Urothelium cell line (cell line): ENCODE measurements at places on chromosomes 4 and X.

GRCh38 chrX:38985375-38985774 is 184.1 kb downstream of the MID1IP1 start:
- no peak for DNase-seq

- no peak for DNase-seq
These were observed 991.5 kb downstream of the ADGRL3 start for GRCh38 chr4:62191451-62192240.

DNA sequence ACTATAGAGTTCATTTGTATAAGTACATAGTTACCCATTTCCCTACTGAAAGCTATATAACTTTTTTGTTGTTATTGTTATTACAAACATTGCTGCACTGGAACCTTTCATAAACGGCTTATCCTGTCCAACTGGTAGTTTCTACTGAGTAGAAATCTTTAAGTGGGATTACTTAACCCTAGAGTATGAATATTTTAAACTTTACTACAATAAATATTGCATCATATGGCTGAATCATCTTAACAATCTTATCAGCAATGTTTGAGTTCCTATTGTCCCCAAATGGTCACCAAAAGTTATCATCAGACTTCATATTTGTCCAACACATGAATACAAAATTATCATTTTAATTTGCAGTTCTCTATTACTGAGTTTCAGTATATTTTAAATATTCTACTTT is 40.5 kb downstream of the LCORL start:
- DNase-seq, result no peak

- DNase-seq, result no peak
These were observed 2.0 kb upstream of the FGF2 start for GRCh38 chr4:122824616-122825015.

- DNase-seq, result no peak
These were observed 82.9 kb downstream of the PDLIM5 start for GRCh38 chr4:94534401-94535312.

- no peak for DNase-seq
These were observed 214.1 kb upstream of the ATP6AP2 start for GRCh38 chrX:40366661-40367060.
